ENCODE measurements at places on chromosomes 7 and 10.

- no peak for DNase-seq
Measured at GRCh38 chr7:101154693-101155102, 422 bp downstream of the AP1S1 start.

DNA sequence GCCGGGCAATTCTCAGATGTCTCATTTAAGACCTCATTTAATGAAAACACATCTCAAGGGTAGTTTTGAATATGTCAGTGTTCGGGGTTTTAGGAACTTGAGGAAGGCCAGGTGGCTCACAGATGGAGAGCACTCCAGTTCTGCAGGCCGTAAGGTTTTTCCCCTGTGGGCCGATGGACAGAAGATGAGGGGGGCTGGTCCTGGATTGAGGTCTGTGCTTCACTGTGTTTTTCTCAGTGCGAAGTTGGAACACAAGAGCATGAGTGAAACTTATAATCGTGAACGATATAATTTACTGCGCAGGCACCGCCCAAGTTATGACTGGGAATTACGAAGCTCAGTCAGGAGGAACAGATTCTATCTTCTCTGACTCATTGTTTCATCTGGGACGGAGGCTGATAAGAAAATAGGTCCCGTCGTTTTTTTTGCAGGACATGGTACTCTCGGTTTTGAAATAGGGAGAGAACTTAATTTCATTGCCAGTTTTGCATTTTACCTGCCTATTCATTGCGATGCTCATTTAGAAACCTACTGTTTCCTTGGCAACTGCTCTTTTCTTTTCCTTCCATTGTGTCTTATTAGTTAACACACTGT, 591.0 kb upstream of the PFKP start:
- DNase-seq, result no peak

- DNase-seq, result no peak
Measured at GRCh38 chr7:150569245-150569955, 2.2 kb downstream of the GIMAP4 start.

GRCh38 chr7:24212073-24212472, 71.9 kb upstream of the NPY start:
- DNase-seq, result no peak

- no peak for DNase-seq
Measured at GRCh38 chr10:103580430-103580829, 86.9 kb downstream of the NEURL1 start.

DNA sequence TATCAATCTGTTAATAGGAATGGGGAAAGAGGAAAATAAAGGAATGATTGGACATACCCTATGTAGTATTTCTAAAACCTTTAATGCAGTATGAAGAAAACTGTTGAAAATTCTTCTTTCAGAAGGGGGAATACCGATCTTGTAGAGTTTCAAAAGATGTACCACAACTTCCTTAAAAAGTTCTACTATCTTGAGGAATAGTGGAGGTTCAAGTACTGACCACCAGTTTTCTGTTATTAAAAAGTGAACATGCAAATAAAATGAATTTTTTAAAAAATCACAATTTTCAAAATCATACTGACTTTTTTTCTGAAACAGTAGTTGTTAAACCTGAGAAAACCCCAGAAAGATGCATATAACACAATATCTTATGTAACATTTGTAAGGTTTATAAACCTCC, 86.5 kb downstream of the HERC4 start:
- DNase-seq, result no peak

DNA sequence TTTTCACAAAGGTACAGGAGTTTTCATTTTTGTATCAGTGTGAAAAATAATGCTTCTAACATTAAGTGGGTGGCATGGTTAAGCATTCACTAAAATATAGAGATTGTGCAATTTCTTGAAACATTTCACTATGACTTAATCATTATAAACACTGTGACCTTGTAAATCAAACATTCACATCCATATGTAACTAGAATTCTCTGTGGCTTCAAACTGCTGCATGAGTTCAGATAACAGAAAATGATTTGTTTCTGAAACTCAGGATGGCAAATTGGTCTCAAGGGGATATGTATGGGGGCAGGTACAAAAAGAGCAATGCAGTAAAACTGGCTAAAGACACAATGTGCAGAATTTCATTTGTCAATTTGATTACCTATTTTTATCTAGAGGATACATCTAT, 3.8 kb downstream of the FAM133B start:
- no peak for DNase-seq

- DNase-seq, result no peak
Measured at GRCh38 chr10:23139677-23140076, 44.3 kb downstream of the MSRB2 start.

DNA sequence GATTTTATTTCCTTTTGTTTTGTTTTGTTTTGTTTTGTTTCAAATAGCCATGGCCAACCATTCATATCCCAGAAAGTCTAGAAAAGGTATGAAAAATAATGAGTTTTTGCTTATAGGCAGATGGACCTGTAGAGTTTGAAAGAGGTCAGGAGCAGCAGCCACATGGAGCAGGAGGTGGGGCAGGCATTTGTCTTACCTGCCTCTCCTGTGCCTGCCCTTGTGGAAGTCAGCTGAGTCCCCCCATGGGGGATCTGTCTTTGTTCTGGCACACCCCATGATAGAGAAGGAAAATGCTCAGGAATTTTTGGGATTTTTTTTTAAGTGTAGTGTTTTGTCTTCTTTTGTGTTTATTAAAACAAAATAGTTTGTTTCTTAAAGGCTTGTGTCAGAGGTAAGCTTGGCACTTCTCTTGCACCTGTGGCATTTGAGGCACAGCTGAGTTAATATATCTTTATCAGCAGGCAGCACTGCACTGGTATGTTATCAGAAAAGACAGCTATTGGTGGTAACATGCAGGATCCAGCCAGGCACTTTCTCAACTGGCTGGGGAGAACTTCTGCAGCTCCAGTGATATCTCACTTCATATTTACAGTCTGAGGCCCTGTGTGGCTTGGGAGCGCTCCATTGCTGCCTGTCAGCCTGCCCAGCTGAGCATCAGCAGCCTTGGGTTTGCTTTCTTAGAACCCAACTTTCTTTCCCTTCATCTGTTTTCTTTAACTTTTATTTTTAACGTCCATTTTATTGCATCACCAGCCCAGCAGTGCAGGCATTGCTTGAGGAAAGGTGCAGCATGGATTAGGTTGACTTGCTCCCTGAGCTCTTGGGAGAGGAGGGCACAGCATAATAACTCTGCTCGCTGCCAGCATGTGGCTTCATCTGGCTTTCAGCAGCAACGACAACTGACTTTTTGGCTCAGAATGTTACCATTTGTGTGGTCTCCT, 44.4 kb downstream of the LRRC4 start:
- DNase-seq, result no peak

DNA sequence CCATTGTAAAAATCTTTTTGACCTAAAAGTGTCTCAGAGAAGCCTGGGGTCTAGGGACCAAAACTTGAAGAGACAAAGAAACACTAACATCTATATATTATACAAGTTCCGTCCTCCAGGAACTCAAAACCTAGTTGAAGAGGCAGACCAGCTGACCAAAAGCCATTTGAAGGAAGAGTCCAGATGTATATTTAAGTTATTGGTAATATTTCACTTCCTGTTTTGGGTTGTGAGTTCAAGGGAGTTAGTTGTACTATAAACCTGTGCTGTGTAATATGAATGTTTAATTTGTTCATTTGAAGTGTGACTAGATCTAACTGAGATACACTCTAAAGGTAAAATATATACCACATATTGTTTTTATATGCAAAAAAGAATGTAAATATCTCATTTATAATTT, 45.0 kb downstream of the CDK1 start:
- DNase-seq, result no peak

GRCh38 chr7:143299346-143299745, 11.2 kb downstream of the CASP2 start:
- DNase-seq, result no peak

DNA sequence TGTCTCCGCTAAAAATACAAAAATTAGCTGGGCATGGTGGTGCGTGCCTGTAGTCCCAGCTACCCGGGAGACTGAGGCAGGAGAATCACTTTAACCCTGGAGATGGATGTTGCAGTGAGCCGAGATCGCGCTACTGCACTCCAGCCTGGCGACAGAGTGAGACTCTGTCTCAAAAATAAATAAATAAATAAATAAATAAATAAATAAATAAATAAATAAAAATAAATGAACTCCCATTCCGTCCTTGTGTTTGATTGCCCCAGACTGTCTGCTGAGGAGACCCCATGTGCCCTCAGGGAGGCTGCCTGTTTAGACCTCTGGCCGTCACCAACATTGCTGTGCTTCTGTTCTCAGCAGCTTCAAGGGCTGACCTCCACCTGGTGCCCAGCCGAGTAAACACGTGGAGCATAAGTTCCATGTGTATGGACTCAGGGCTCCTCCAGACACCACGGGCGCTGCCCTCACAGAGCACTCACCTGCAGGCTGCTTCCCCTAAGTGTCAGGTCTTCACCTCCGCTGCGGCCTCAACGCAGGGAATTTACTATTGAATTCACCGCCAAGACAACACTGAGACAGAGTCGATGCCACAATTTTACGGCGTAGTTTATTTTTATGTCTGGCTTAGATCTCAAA, 32.0 kb downstream of the VOPP1 start:
- DNase-seq, result no peak

GRCh38 chr10:955820-956217, 24.3 kb upstream of the LARP4B start:
- DNase-seq, result no peak

DNA sequence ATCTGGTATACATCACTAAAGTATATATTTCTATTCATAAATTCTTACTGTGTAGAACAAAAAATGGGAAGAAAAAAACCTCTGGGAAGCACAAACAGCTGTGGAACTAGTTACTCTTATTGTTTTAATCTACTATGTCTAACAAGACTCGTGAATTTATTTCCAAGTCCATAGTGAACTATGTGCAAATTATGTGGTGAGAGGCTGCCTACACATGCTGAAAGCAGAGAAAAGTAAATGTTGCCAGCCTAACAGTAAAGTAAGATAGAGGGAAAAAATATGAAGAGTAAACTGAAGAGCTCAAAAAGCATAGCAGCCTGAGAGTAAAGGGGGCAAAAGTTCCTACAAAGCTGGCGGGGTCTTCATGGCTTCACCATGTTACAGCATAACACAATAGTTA, 3.0 kb downstream of the GDI2 start:
- DNase-seq, result no peak

DNA sequence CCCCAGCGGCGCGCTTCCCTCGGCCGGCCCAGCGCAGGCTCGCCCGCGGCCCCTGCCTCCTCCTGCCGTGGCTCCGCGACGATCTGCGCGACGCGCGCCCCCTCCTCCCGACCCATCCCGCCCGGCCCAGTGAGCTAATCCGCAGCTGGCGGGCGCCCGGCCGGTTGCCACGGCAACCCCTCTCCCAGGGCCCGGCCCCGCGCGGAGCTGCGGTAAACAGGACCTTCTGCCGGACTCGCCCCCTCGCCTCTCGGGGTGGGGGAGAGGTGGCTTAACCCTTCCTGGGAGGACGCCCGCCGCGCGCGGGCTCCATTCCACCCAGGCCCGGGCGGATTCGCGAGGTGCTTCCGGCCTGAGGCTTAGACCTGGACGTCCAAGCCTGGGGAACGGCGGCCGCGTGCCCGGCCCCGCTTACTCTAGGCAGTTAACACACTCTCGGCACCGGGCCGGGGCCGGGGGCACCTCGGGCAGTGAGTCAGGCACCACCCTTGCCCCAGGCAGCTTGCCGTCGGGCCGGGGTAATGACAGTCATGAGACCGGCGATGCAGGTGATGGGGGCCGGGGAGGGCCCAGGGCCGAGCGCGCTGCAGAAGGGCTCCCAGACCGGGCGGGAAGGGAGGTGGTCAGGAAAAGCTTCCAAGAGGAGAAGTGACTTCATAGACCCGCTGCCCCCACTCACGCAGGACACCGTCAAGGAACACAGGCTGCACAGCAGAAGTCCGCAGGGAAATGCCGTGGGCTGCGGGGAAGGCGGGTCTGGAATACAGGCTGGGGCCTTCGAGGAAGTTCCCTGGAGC, at the start of gene DENND2A:
TSS of gene DENND2A (minus strand) at position 87 of the 797 bp plus-strand sequence. CDS start 38,416 bp downstream, outside the sequence.
- DNase-seq, result no peak

GRCh38 chr10:42969909-42970308, 107.0 kb upstream of the RET start:
- DNase-seq, result no peak

- no peak for DNase-seq
Measured at GRCh38 chr10:116470768-116471415, 43.2 kb downstream of the PNLIPRP3 start.

- no peak for DNase-seq
Measured at GRCh38 chr7:137636376-137636775, 210.4 kb downstream of the DGKI start.

DNA sequence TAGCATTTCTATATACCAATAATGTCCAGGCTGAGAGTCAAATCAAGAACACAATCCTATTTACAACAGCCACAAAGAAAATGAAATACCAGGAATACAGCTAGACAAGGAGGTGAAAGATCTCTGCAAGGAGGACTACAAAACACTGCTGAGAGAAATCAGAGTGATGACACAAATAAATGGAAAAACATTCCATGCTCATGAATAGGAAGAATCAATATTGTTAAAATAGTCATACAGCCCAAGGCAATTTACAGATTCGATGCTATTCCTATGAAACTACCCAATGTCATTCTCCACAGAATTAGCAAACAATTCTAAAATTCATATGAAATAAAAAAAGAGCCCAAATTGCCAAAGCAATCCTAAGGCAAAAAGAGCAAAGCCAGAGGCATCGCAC, 116.8 kb upstream of the ZNF32 start:
- DNase-seq, result no peak

- no peak for DNase-seq
Measured at GRCh38 chr7:107387128-107387527, 82.7 kb upstream of the GPR22 start.

DNA sequence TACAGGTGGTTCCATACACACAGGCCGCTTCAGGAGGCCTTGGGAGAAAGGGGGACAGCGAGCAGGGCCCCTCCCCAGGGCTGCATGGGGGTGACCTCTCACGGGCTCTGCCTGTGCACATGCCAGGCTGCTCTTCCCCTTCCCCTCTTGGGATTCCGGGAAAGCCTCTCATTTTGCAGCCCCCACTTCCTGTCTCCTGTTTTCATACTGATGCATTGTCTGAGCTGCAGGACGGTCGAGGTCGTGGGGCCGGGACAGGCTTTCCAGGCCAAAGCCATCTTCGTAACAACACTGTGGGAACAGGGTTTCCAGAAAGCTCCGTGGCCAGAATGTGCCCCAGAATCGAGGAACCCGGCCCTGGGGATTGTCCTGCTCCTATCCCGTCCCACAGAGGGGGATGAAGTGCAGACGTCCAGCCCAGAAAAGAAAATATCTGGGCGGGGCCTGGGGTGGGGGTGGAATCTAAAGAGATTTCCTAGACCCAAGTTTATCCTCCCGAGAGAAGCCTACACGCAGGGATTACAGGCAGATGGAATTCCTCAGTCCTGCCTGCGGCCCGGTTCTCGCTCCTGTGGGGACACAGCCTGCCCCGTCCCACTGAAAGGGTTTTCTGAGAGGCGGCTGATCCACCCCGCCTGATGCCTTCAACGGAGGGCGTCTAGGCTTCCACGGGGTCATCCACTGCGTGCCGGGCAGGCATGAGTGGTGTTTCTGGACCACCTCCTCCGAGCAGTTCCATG, 29.5 kb upstream of the DNAAF5 start:
- no peak for DNase-seq

DNA sequence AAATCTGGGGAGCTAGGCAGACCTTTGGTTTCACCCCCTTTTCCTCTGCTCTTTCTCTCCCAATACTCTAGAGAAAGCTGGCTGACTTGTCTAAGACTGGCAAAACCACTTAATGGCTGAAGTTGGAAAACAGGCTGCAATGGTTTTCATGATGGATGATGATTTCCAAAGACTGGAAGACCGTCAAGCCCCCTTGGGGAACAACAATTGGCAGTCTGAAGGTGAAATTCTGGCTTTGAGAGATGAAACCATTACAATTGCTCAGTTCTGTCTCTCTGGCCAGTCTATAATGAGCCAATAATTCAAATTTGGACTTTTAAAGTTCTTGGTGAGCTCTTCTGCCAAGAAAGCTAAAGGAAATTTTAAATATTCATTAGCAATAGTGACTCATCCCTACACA, 680.5 kb downstream of the PARD3 start:
- DNase-seq, result no peak

- DNase-seq, result no peak
Measured at GRCh38 chr7:64636386-64636785, 29.5 kb upstream of the ZNF107 start.

All from activated CD4-positive, CD25-positive, alpha-beta regulatory T cell treated with anti-CD3 and anti-CD28 coated beads, Interleukin-2, amount 50 U/mL, for 16 hours (primary cell).